AML-193 (cell line): ENCODE measurements at places on chromosomes 4 and X.
A peak's percentile ranks its signal among the peaks of the same experiment; 100 is the strongest.

GRCh38 chr4:169902658-169903345 is 123.4 kb downstream of the MFAP3L start:
- DNase-seq, result no peak

DNA sequence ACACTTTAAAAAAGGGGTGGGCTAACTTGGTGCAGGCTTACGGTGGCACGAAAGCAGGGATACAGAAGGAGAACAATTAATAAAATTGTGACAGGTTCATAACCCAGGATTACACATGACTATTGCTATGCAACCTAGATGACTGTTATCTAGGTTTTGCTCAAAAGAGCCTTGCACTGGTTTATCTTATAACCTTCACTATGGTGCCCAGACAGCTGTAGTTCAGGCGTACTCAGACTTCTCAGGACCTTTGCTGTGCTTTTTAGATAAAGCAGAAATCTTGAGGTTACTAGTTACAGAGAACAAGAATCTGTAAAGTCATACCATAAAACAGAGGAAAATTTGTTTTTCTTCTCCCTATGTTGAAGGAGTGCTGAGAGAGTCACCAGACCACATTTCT is 44.4 kb downstream of the UGT2A3 start:
- no peak for DNase-seq

GRCh38 chr4:105075045-105075444 is 71.6 kb upstream of the TET2 start:
- DNase-seq, result no peak

DNA sequence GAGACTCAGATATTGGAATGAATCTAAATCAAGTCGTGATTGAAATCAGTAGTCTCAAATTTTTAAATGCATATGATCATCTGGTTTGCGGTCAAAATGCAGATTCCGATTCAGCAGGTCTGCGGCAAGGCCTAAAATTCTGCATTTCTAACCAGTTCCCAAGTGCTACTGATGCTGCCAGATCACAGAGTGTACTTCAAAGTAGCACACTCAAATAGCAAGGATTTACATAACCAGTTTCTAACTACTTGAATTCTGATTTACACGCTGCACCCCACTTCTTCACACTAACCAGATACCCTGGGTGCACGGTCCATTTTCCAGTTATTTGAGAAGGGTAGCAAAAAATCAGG is 752 bp downstream of the MBTPS2 start:
- DNase-seq, result no peak

DNA sequence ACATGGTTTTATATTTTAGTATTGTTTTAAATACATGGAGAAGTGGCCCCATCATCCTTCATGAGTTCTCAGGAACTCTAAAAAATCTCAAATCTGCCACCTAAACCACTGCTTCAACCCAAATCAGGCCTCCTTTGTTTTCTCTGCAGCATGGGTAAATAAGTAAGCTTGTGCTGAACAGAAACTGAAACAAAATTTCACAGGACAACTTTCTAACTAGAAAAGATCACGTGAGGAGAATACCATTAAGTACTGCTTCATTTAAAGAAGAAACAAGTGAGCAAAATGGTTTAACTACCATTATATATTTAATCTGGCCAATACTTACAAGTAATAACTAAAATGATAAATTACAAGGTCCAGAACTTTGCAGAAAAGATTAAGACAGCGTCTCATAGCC is 2.5 kb downstream of the ARAP2 start:
- DNase-seq, result peak; percentile 49

- DNase-seq, result no peak
These were observed 7.1 kb downstream of the ARHGEF6 start for GRCh38 chrX:136773648-136774047.

GRCh38 chr4:121380776-121381462 is at the start of gene QRFPR:
TSS of gene QRFPR (minus strand) at chr4:121381018. CDS start at chr4:121380647, 371 bp downstream.
- DNase-seq, result no peak

DNA sequence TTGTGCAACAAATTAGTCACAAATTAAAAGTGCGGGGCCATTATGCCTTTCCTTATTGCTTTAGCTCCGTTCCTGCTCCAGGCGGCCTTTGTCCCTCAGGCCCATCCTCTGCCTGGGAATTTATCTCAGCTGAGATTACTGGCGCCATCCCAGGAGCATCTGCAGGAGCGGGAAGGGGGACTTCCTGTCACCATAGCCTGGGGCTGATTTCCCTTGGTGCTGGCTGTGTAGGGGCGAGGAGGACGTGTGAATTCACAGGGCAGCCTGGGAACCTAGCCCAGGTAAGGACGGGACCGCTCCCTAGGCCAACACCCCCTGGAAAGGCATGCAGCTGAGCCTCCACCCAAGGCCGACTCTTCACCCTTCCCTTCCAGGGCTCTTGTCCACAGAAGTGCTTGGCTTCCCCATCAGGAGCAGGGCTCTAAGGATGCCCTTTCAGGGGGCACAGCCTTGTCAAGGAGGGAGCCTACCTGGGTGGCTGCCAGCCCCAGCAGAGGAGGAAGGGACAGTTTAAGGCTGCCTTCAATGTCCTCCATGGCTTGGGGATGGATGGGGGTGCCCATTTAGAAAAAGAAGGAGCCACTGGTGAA is 72.6 kb upstream of the NKX1-1 start:
- no peak for DNase-seq

DNA sequence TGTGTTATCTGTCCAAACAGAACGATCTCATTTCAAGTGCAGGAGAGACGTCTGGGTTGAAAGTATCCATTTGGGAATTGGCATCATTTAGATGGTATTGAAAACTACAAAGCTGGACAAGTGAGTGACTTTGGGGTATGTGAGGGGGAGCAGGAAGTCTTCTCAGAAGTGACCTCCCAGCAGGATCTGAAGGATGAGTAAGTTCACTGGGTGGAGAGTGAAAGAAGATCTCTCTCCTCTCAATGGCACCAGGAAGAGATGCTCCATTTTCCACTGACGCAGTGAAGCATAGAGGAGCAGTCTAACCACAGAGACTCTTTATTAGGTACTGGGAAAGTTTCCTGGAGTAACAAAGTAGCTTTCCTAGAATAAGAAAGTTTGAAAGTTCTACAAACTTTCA is 161.0 kb downstream of the CPE start:
- DNase-seq, result no peak

DNA sequence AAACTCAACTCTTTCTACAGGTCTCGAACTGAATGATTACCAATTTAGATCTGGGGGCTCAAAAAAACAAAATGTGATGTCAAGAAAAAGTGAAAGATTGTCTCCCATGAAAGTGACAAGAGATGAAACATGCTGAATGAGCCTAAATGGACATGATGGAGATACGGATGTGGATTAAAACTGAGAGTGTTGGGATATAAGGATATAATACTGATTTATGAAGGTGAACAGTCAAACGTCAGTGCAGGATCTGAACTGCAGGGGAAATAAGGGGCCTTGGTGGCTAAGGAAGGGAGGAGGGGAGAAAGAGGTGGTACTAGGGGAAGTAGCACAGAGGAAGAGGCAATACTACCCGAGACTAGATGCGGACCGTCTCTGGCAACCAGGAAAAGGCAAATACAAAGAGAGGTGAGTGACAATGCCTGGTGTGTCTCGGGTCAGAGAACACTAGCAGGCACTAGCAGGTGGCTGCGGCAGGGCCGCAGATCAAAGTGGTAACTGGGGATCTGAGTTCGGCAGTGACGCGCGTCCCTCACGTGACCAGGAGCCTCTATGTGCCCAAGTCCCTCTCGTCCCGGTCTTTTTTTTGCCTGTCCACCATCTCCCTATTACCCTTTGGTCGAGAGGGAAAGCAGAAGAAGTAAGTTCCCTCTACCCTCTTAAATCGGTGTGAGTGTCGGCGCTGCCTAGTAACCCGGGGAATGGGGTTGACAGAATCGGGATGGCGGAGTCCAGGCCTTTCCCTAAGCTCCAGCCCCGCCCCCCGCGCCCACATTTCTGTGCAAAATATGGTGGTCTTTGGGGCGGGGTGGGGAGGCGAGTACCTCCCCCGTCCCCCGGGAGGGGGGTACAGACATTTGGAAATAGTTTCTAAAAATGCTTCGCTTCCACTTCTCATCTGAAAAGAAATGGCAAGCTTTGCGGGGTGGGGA is at the start of gene TCEAL1:
TCEAL1 (plus strand) TSS at position 590 of the 932 bp plus-strand sequence. CDS start 942 bp downstream, outside the sequence.
- peak; percentile 12 for DNase-seq
